ENCODE measurements at places on chromosomes 7 and 10. TPM values are rescaled to one million over a fixed set of nuclear protein-coding genes. Genes with fewer than 3 reads are reported as not detected.
A peak's percentile ranks its signal among the peaks of the same experiment; 100 is the strongest.

- no peak for DNase-seq
These were observed 58.2 kb upstream of the PTPRN2 start for GRCh38 chr7:158645842-158646241.

DNA sequence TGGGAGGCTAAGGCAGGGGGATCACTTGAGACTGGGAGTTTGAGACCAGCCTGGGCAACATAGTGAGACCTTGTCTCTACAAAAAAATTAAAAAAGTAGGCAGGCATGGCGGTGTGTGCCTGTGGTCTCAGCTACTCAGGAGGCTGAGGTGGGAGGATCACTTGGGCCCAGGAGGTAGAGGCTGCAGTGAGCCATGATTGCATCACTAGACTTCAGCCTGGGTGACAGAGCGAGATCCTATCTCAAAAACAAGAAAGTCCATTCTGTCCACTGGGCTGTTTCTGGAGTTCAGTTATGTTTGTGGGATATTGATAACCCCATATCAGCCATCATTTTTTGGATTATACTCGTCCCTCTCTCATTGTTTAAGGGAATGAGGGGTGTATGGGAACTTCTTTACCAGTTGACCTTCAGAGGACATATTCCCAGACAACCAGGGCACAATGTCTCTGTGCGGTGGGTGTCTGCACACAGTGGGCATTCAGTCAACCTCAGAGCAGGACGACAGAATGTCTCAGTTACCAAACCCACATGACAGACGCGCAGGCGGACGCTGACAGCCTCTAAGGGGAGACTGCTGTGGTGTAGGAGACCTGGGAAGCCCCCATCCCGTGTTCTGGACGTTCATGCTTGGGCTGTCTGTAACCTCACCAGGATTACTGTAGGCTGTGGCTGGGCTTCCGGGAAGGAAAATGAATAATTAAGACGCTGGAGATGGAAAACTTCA, 69.4 kb downstream of the CARD11 start:
- DNase-seq: no peak

- DNase-seq: no peak
These were observed 47.7 kb upstream of the SFMBT2 start for GRCh38 chr10:7458556-7458955.

- DNase-seq: no peak
These were observed 64.6 kb downstream of the WDFY4 start for GRCh38 chr10:48749254-48749787.

GRCh38 chr10:59563531-59563930, 146.1 kb downstream of the SLC16A9 start:
- no peak for DNase-seq

DNA sequence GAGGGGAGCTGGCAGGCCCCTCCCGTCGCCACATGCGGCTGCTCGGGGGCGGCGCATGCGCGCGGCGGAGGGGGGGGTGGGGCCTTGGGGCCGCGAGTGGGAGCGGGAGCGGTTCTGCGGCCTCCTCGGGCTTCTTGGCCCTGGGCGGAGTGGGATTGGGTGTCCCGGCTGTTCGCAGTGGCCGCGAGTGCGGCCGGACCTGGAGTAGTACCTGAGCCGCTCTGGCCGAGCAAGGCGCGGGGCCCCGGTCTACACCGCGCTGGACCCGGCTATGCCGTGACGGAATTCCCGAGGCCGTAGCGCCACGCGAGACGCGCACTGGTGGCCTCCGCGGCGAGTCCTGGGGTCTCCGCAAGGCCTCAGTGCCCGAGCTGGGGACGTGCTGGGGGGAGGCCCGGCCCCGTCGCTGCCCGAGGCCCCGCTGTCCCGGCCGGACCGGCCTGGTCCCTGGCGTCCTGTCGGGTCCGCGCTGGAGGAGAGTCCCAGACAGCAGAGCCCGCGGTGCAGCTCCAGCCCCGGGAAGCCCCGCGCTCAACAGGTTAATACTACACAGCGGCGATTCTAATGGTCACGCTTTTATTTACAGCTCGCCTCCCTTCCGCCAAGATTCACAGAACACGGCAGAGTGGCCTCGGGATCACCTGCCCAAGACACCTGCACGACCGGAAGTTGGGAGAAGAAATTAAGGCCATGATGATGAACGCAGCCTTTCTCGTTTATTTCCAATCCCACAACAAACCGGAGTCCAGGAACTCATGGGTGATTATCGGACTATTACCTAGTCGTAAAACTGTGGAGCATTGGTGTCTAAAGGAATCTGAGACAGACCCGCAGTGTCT, 671 bp upstream of the PAXIP1 start:
- DNase-seq: peak; percentile 88

GRCh38 chr10:114131094-114131493, 42.9 kb downstream of the CCDC186 start:
- DNase-seq: no peak

- no peak for DNase-seq
These were observed 38.9 kb downstream of the NKX6-2 start for GRCh38 chr10:132746801-132747625.

OR2AE1 gene
- total RNA-seq: not detected

SH2D4B gene
- 0.25 TPM for total RNA-seq

DNA sequence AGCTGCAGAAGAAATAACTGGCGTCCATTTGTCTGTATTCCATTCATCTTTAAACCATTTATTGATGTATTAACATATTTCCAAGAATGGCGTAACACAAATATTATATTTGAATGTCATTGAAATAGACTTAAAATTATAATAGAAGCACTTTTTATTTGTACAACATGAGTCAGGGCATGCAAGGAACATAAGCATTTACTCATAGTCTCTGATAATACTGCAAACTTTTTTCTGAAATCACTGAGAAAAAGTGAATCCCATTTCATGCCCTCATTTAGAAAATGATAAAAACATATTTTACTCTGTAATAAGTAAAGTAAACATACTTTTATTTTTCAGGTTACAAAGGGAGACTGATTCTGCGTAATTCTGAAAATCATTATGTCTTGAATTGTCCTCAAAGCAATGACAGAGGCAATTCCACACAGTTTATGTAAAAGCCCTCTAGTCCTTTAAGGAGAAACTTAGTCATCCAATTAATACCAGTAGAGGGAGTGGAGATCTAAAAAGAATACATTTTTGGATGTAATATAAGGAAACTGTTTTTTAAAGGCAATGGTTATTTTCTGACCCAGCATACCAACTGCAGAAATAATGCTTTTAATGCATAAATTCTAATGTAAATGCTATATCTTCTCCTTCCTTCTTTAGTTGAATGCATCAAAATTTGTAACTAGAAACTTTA, 58.1 kb downstream of the AGMO start:
- DNase-seq: no peak

GRCh38 chr10:100983868-100984671, 3.2 kb downstream of the MRPL43 start:
- DNase-seq: peak; percentile 47

NPVF gene
- total RNA-seq: not detected

TPK1 gene
- 13.0 TPM for total RNA-seq

DNA sequence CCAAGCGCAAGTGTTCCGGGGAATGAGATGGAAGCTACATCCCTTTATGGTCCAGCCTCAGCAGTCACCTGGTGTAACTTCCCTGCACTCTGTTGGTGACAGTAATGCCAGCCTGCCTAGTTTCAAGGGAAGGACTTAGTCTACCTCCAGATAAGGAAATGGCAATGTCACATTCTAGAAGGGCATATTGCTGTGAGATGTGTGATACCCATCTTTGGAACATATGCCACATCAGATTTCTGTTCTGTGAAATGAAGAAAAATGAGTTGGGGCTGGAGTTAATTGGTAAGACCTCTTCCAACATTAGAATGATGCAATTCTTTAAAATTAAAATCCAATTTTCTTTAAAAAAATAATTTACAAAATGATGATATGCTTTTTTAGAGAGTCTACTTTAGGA, 212.0 kb downstream of the LRMDA start:
- DNase-seq: no peak

UFSP1 gene
- 1.8 TPM for total RNA-seq

NAT16 gene
- total RNA-seq: not detected

DNA sequence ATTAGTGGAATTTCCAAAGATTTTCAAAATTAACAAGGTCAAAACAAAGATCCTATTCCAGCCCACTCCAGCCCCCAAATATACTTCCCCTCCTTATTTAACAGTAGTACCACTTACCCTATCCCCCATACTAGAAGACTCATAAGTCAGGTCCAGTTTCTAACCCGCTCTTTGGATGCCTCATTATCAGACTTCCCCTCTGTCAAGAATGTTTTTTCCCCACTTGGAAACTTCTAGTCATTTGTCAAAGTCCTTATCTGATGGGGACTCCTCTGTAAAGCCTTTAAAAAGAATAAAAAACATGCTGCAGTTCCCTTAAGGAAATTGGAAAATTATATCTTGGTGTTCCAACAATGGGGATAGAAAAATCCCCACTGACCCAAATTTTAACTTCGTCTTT, 70.1 kb downstream of the IMMP2L start:
- DNase-seq: no peak

LBX1 gene
- total RNA-seq: not detected

CYP2C19 gene
- not detected for total RNA-seq

- DNase-seq: no peak
These were observed 113.9 kb downstream of the ETV1 start for GRCh38 chr7:13875496-13876074.

- no peak for DNase-seq
These were observed 34.3 kb upstream of the PTF1A start for GRCh38 chr10:23157691-23158369.

DNA sequence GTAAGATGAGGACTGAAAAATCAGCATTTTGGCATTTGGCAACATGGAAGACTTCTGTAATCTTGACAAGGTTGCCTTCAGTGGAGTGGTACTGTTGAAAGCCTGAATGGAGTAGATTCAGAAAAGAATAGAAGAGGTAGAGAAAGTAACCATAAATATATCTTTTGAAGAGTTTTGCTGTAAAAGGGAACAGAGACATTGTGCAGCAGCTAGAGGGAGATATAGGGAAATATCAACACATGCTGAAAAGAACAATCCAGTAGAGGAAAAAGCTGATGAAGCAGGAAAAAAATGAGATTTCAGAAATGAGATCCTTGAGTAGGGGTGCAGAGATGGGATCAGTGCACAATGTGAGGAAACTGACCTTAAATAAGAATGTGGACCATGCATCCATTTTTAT, 60.0 kb downstream of the RAPGEF5 start:
- DNase-seq: no peak

FRMD4A gene
- total RNA-seq: 1.5 TPM

DNA sequence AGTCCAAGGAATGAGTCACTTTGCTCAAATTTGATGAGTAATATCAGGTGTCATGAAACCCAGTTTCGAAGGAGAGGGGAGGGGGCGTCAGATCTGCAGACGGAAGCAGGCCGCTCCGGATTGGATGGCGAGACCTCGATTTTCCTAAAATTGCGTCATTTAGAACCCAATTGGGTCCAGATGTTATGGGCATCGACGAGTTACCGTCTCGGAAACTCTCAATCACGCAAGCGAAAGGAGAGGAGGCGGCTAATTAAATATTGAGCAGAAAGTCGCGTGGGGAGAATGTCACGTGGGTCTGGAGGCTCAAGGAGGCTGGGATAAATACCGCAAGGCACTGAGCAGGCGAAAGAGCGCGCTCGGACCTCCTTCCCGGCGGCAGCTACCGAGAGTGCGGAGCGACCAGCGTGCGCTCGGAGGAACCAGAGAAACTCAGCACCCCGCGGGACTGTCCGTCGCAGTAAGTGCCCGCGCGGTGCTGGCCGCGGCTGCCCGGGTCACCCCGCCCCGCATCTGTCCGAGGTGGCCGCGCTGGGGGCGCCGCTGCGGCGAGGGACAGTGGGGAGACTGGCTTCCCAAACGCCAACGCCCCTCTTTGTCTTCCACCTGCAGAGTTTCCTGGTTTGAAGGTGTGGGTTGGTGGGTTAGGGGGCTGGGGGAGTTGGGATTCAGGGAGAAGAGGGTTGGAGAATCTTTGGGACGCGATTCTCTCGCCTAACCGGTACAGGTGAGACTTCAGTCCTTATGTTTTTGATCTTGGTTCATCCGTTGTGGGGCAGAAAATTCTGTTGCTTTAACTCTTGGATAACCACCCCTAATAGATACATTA, at the start of gene TAC1:
Gene TAC1 (plus strand): TSS at position 351 of the 829 bp plus-strand sequence. CDS start 527 bp downstream, outside the sequence.
- no peak for DNase-seq

PDE1C gene
- total RNA-seq: 0.12 TPM

- no peak for DNase-seq
These were observed 9.0 kb downstream of the PRF1 start for GRCh38 chr10:70593513-70593890.

RADIL gene
- not detected for total RNA-seq

METTL27 gene
- total RNA-seq: not detected

CPN1 gene
- not detected for total RNA-seq

DNA sequence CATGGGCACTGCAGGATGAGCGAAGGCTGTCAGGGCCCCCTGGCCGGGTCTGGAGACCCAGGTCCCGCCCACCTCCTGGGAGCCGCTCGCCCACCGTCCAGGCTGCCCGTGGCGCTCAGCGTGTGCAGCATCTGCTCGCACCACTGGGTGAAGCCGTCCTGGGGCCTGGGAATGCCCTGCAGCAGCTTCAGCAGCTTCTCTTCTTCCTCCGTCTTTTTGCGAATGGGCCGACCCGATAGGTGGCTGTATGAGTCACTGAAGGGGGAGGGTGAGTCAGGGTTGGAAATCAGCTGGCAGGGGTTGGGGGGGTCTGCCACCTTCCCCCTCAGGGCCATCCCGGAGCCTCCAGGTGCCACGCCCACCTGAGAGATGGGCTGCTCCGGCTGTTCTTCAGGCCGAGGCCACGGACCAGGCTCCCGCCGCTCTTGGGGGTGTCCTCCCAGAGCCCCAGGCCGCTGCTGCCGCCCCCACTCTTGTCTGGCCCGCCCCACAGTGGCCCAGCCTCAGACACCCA, 8.7 kb downstream of the GNB2 start:
- DNase-seq: no peak

GRCh38 chr7:158428131-158428836, 159.3 kb downstream of the PTPRN2 start:
- DNase-seq: no peak

DNA sequence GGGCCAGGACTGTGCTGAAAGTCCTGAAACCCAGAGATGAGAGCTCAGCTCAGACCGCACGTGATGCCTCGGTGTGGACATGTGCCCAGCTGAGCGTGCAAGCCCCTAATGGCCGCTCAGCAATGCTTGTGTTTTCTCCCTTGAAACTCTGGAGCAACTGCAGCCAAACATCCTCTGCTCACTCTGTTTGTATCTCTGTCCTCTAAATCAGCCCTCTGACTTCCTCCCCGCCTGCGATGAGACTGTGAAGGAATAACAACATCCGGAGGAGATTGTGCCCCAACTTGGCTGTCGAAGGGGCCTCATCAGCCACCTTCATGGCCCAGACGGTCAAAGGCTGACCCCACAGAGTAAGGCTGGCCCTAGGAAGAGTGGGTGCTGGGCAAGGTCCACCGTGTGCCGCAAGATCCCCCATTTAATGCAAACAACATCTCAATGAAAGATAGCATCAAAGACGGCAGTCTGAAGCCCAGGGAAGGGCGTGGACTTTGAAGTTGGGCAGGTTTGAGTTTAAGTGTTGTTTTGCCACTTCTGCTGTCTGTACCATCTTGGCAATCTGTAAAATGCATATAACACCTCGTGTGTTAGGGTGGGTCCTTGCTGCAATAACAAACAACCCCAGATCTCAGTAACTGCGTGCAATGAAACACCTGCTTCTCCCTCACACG, 39.9 kb downstream of the CALML3 start:
- no peak for DNase-seq

PRSS37 gene
- total RNA-seq: not detected

All from natural killer cell treated with Interleukin-12 subunit alpha and Interleukin-12 subunit beta and Interleukin-15 and Interleukin-18, amount 100 ng/mL, for 72 hours (primary cell).